ENCODE measurements at places on chromosomes 13 and 19. TPM values are rescaled to one million over a fixed set of nuclear protein-coding genes. Genes with fewer than 3 reads are reported as not detected.

The ZNF90 gene
- total RNA-seq = 10.4 TPM

The URAD gene
- total RNA-seq = not detected

The CLIP3 gene
- total RNA-seq = 82.5 TPM

The ADGRE2 gene
- total RNA-seq = 0.56 TPM

The CD37 gene
- 3.7 TPM for total RNA-seq

The SIGLEC11 gene
- 44.0 TPM for total RNA-seq

The ERICH6B gene
- total RNA-seq = not detected

The BORA gene
- total RNA-seq = 0.66 TPM

GRCh38 chr19:55487924-55488687 lies at the start of gene SSC5D:
TSS of gene SSC5D (plus strand) at chr19:55488436. CDS start at chr19:55488590, 154 bp downstream.
- peak; percentile 80 for DNase-seq

- no peak for DNase-seq
Observed at GRCh38 chr19:4171676-4172075, 10.7 kb downstream of the SIRT6 start.

- no peak for DNase-seq
Observed at GRCh38 chr19:355134-355533, 10.5 kb upstream of the MIER2 start.

GRCh38 chr13:43647471-43647870 lies 139.3 kb downstream of the ENOX1 start:
- no peak for DNase-seq

GRCh38 chr19:5947435-5947834 lies 30.5 kb downstream of the RANBP3 start:
- no peak for DNase-seq

DNA sequence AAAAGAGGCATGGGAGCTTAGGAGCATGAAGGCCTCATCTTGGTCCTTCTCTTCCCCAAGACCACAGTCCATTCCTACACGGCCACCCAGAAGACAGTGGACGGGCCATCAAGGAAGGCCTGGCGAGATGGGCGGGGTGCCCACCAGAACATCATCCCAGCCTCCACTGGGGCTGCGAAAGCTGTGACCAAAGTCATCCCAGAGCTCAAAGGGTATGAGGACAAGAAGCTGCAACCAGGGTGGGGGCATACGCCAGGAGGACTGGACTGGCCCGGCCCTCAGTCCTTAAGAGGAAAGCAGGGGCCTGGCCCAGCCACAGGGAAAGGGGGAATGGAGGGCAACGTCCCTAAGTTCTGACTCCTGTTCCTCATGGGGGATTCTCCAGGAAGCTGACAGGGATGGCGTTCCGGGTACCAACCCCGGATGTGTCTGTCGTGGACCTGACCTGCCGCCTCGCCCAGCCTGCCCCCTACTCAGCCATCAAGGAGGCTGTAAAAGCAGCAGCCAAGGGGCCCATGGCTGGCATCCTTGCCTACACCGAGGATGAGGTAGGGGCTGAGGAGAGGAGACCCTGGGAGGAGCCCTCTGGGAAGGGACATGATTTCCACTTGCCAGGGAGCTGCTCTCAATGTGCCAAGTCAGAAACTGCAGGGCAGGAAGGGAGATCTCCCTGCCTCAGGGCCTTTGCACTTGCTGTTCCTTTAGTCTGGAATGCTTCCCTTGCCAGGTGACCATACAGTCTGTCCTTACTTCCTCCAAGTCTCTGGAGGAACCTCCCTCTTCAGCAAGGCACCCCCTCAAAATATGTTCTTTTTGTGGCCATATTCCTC lies 1.9 kb upstream of the TMEM147 start:
- no peak for DNase-seq

- peak; percentile 73 for DNase-seq
Observed at GRCh38 chr19:46748325-46749109, 2.3 kb upstream of the STRN4 start.

DNA sequence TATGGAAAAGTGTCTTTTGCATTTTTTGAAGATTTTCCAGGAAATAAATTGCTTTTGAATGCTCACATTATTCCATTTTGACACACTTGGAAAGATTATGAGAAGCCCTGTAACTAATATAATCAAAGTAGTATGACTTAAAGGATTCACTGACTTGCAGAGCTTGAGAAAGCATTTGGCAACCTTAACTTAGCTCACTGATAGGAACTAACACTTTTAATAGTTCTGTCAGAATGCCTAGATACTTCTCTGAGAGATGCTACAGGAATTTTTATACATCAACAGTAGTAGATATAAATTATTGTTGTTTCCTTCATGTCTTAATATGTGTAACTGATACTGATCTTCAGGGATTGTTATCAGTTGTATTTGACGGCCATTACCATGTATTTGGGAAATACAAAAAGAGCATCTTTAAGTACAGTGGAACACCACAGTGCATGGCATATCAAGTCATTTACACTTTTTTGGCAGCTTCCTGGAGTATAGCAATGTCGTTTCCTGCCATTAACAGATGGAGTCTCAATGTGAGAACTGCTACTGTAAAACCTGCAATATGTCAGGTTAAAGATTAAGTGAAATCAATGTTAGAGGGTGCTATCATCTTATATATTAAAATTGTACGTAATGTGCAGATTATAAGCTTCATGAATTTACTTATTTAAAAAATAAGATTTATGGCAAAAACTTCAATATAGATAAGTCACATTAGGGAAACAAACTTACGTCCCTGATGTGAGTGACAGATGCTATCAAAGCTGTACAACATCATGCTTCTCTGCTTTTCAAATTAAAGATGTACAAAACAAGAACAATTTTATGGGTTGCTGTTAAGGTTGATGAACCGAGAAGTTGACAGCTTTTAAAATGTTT lies 1159.8 kb upstream of the MIR17HG start:
- no peak for DNase-seq

GRCh38 chr13:38527140-38527539 lies 159.7 kb upstream of the FREM2 start:
- no peak for DNase-seq
